Spinal cord (tissue), 10 donors: ENCODE measurements at places on chromosomes 3 and 15.

GRCh38 chr3:59246719-59247401, 197.0 kb upstream of the CFAP20DC start:
- DNase-seq, result no peak
- H3K36me3 ChIP-seq, result no peaks in the 10 kb centered on the region
- no peaks in the 10 kb centered on the region for H3K27me3 ChIP-seq
- no peaks in the 10 kb centered on the region for H3K4me1 ChIP-seq
- H3K27ac ChIP-seq, result no peak overlapping the region
- no peak overlapping the region for H3K4me3 ChIP-seq

- no peaks in the 10 kb centered on the region for H3K36me3 ChIP-seq
- no peak for DNase-seq
- no peak overlapping the region for H3K4me3 ChIP-seq
- H3K4me1 ChIP-seq, result no peaks in the 10 kb centered on the region
- H3K27me3 ChIP-seq, result no peaks in the 10 kb centered on the region
- no peak overlapping the region for H3K27ac ChIP-seq
Measured at GRCh38 chr3:189157232-189158007, 14.4 kb upstream of the TPRG1 start.

GRCh38 chr3:65265942-65266590, 578.3 kb upstream of the ADAMTS9 start:
- no peak for DNase-seq
- H3K27ac ChIP-seq, result peak overlapping the region; percentile 93
- no peaks in the 10 kb centered on the region for H3K36me3 ChIP-seq
- H3K4me3 ChIP-seq, result no peak overlapping the region

- H3K27me3 ChIP-seq, result no peaks in the 10 kb centered on the region
- H3K4me3 ChIP-seq, result no peak overlapping the region
- no peak overlapping the region for H3K27ac ChIP-seq
- DNase-seq, result no peak
- no peaks in the 10 kb centered on the region for H3K36me3 ChIP-seq
Measured at GRCh38 chr15:86201313-86202008, 121.8 kb downstream of the AGBL1 start.
